T-helper 2 cell (primary cell): ENCODE measurements at places on chromosomes 1 and 21.

- no peak for DNase-seq
These were observed 217.6 kb downstream of the LMX1A start for GRCh38 chr1:165138960-165139359.

- no peak for DNase-seq
These were observed 37.3 kb upstream of the COL6A2 start for GRCh38 chr21:46060596-46061061.

DNA sequence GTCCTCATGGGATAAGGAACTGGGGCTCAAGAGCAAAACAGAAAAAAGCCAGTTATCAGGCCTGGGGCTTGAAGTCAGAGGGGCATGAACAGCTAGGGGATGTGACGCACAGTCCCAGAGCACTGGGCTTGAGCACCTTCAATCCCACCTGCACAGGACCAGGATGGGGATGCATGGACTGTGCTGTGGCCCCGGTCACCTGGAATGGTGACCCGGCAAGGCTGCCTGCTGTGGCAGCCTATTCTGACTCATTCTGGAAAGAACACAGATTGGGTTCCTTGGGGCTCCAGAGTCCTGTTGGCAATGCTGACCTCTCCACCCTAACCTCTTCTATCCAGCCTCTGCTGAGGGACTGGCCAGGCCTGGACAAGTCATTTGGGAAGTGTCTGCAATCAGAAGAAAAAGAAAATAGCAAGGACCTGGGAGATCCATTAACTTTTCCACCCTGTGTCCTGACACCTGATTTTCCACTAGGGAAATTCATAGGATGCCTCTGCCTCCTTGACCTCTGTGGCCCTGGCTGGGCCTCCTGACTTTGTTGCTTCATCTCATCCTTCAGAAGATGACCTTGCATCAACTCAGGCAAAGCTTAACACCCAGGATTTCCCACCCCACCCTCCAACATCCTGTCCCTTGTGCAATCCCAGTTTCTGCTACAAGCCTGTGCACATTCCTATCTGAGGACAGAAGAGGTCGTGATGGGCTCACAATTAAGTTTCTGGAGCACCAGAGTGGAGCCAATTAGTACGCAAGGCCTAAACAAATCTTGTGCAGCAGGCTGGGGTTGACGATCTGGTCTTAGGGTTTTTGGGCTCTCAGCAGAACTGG, 17.9 kb upstream of the FMOD start:
- DNase-seq: no peak

DNA sequence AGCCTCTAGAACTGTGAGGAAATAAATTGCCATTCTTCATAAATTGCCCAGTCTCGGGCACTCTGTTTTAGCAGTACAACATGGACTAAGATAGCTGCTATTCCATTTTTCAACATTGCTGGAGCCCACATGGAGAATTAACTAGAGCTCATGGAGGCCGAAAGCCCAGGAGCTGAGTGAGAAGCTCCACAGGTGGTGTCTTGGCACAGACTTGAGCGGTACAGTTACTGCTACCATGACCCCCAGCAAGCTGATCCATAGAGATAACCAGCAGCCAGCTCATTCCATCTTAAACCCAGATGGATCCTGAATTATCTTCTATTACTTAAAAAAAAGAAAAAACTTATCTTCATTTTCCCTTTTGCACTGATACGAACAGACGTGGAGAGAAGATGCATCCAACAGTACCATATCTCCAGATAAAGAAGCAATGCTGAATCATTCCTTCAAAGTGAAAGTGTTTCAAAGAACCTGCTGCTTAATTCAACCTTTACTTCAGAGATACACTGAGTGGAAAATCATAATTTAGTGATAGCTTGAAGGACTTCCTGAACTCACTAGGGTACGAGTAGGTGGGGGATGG, 115.1 kb downstream of the SETD4 start:
- no peak for DNase-seq
